Stimulated activated CD8-positive, alpha-beta memory T cell treated with anti-CD3 and anti-CD28 coated beads, Interleukin-4, amount 100 ng/mL, for 1 hour (primary cell): ENCODE measurements at places on chromosomes 2 and 18.

- DNase-seq = no peak
Observed at GRCh38 chr2:110818767-110819481, 86.6 kb downstream of the ACOXL start.

DNA sequence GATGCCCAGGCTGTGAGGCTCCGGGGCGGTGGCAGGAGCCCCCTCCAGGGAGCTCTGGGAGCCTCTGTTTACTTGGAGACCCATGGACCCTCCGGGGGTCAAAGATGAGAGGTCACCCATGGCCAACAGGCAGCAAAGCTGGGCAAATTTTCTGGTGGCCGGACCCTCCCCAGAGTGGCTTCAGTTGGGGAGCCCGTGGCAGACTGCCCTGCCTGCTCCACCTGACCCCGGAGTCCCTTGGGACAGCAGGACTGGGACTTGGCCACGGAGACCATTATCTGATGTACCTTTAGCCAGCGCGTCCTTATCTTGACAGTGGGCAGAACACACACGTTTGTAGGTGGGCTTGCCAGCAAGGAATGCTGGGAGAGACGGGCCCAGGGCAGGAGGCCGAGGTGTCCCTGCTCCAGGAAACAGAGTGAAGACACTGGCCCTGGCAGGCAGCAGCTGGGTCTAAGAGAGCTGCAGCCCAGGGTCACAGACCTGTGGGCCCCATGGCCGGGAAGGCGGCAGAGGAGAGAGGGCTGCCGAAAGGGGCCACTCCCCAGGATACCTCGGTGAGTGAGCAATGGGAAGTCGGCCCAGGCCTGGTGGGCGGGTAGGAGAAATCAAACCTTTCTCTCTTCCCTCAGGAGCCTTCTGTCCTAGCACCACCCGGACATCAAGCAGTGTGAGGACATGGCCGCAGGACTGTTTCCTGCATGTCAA, at the start of the genes ABCG5 and ABCG8:
Gene ABCG5 (minus strand): TSS at position 280 of the 708 bp plus-strand sequence. CDS start 160 bp downstream, at position 120.
Gene ABCG8 (plus strand): TSS at position 412 of the 708 bp plus-strand sequence. CDS start 83 bp downstream, at position 495.
- DNase-seq = no peak

DNA sequence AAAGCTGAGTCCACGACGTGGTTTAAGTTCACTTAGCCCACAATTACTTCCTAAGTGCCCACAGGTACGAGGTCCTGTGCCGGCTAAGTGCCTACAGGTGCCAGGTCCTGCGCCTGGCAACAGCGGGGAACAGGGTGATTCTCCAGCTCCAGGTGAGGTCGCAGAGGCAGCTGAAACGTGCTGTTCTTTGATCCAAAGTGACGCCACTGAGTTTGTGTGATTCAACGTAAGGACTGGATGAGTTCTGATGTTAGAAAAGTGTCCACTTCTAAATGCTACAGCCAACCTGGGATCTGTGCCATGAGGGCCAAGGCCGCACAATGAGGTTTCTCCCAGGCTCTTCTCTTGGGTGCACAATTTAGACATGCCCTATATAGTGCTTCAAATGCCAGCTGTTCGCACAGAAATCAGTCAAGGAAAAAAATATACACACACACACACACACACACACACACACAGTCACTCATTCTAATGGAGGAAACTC, 57.5 kb downstream of the NDUFA10 start:
- DNase-seq = no peak

DNA sequence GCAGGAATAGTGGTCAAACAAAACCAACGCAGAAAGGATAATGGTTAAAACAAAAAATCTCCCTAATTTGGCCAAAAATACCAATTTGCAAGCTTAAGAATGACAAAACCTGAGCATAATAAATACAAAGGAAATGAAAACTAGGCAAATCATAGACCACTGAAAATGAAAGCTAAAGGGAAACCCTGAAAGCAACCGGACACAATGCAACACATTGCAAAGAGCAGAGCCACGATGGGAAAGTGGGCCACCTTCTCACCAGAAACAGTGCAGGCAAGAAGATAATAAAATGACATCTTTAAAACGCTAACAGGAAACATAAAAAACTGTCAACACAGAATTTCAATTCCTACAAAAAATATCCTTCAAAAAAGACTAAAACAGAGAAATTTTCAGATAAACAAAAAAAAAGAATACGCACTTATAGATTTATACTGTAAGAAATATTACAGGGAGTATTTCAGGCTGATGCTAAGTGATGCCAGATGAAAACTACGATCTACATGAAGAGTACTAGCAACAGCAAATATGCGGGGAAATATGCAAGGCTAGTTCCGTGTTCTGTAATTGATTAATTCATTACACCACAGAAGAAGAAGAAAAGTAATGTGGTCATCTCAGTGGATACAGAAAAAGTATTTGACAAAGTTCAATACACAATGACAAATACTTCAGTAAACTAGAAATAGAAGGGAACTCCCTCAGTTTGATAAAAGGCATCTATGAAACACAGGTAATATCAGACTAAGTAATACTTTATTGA, 239.5 kb downstream of the L3MBTL4 start:
- DNase-seq = no peak

GRCh38 chr2:162113776-162114168, 38.3 kb downstream of the GCG start:
- DNase-seq = no peak

- no peak for DNase-seq
Observed at GRCh38 chr2:44522846-44523245, 161.1 kb downstream of the CAMKMT start.

DNA sequence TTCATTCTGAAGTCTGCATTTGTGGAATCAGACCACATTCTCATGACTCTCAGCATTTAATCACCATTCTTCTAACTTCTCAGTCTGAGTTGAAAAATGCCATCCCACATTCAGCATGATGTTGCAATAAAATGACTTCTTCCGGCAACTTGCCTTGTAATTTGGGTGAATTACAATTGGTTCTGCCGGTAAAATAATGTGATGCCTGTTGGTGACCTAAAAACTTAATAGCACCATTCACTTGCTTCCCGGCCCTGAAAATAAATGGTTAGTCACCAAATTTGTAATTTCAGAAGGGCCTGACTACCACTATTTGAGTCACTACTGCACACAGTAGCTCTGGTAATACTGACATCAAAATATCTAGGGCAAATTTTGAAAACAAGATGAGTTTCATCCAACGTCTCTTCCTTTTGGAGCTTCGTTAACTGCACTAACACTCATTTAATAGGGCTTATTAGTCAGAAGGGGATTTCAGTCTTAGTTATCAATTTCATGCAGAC, 637.1 kb upstream of the CHAC2 start:
- DNase-seq = no peak

GRCh38 chr2:23862716-23863426, 64.1 kb downstream of the ATAD2B start:
- no peak for DNase-seq

GRCh38 chr2:230010501-230010900, 58.2 kb downstream of the SLC16A14 start:
- no peak for DNase-seq

GRCh38 chr18:63312019-63312409, 7.6 kb downstream of the BCL2 start:
- DNase-seq = no peak

DNA sequence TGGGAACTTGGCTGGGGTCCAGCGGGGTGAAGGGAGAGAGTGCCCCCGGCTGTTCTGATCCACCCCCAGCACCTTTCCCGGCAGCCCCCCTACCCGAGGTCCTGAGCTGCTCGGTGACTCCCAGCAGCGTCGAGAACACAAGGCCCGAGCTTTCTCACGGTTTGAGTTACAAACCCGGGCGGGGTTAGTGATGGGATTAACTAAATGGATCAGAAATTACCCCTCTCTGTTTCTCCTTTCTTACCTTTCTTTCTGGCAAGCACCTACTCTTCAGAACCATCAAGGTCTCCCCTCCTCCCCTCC, 139.4 kb upstream of the GPC1 start:
- DNase-seq = no peak

DNA sequence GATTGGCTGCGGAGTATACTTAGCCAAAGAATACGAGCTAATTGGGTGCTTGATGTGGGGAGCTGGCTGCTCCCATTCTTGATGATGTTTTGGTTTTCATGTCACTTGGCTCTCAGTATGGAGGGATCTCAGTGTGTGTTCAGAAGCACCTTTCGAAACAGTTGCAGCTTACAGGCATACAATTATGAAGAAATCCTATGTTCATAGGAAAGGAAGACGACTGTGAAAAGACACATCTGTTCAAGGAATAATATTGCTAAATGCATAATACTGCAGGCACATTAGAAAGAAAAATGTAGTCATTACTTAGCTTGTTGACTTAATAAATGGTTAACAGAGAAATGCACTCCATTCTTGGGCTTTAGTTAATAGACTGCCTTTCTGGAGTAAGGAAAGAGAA, 4.1 kb downstream of the LRRC30 start:
- DNase-seq = no peak

- DNase-seq = no peak
Observed at GRCh38 chr18:63829886-63830285, 54.7 kb downstream of the SERPINB7 start.

GRCh38 chr2:9473985-9474360, 378 bp upstream of the IAH1 start:
- DNase-seq = no peak

GRCh38 chr2:164150604-164151003, 414.8 kb upstream of the FIGN start:
- no peak for DNase-seq

DNA sequence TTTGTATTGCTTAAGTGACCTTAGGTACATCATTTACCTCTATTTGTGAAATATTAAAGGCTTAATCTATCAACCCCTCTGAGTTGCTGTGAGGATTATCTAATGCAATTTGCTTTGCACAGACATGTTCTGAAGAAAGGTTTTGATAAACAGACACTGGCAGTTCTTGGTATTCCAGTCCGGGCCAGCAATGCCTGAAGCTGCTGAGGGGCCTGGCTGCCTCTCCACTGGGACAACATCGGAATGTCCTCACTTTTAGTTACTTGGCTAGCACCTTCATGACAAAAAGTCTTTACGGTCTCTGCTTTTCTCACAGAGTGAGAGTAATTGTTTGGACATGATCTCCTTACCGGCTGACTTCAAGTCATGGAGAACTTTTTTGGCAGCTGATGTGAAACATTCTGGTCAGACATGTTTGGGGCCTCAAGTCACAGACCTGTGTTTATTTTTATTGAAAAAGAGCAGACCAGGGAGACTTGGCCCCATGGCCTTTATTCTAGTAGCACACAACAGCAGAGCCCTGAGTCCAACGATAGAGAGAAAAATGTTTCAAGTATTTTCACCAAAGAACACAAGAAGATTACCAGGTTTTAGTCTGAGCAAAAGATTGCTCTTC, 1112.3 kb upstream of the FANCL start:
- DNase-seq = no peak

DNA sequence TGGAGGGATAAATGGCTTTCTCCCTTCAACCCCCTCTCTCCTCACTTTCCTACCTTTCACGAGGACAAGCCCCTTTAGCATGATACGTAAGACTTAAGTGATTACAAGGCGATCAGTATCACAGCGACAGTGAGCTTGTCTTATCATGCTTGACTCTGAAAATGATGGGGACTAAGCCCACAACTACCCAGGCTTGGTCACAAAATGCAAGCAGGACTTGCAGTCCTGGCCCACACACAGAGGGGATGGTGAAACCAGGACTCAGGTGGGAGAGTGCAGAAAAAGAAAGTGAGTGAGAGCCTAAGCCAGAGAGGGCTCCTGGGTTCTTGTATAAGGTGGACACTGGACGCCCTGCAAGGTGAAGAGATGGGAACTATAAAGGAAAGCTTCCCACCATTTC, 95.7 kb upstream of the ARL4C start:
- DNase-seq = no peak

DNA sequence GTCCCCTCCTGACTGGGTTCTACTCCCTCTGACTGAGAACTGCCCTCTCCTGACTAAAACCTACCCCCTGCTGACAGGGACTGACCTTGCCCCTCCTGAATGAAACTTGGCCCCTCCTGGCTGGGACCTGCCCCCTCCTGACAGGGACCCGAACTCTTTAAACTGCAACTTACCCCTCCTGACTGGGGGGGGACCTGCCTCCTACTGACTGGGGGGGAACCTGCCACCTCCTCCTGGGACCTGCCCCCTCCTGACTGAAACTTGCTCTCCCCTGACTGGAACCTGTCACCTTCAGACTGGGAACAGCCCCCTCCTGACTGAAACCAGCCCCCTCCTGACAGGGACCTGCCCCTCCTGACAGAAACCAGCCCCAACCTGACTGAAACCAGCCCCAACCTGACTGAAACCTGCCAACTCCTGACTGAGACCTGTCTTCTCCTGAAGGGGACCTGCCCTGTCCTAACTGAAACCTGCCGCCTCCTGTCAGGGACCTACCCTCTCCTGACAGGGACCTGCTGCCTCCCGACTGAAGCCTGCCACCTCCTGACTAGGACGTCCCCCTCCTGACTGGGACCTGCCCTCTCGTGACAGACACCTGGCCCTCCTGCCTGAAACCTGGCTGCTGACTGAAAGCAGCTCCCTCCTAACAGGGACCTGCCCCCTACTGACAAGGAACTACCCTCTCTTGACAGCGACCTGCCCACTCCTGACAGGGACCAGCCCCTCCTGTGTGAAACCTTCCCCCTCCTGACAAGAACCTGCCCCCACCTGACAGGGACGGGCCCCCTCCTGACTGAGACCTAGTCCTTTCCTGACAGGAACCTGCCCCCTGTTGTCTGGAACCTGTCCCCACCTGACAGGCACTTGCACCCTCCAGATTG, 87.1 kb downstream of the PXDN start:
- DNase-seq = no peak

DNA sequence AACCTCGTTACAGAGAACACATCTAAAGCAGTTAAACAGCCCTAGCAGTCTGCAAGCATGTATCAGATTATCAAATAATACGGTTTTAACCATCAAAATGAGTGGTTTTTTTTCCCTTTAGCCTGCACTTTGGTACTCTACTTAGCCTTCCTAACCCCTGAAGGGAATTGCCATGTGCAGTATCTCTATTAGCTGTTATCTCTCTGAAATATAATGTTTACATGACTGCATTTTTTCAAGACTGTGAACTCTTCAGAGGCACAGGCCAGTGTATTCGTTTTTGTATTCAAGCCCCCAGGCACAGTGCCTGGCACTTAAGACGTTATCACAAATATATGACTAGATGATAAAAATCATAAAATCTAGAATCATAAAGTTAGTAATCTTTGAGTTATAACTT, 509.5 kb downstream of the PARD3B start:
- DNase-seq = no peak

GRCh38 chr2:3007135-3007534, 370.5 kb downstream of the EIPR1 start:
- DNase-seq = no peak

GRCh38 chr2:151403914-151404313, 5.8 kb upstream of the RIF1 start:
- no peak for DNase-seq

- no peak for DNase-seq
Observed at GRCh38 chr2:179410552-179411356, 146.1 kb upstream of the SESTD1 start.

DNA sequence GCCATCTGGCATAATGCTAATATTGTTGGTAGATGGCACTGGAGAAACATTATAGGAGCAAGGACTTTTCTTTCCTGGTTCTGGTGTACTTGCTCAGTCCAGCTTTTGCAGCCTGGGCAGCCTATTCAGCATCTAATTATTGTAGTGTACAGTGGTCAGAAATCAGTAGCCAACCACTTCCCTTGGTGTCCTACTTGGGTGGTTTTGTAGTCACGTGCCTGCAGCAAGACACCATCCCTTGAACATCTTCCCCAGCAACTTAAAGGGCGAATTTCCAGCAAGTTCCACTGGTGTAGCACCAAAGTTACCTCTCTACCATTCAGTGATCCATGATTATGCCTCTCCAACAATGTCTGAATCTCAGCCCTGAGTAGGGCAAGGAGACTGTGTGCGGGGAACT, 557.6 kb downstream of the SATB2 start:
- DNase-seq = no peak

- no peak for DNase-seq
Observed at GRCh38 chr2:235857598-235857997, 310.6 kb downstream of the GBX2 start.

GRCh38 chr2:214377286-214377624, 33.6 kb upstream of the VWC2L start:
- no peak for DNase-seq
